ENCODE measurements at places on chromosomes 7 and 10.

DNA sequence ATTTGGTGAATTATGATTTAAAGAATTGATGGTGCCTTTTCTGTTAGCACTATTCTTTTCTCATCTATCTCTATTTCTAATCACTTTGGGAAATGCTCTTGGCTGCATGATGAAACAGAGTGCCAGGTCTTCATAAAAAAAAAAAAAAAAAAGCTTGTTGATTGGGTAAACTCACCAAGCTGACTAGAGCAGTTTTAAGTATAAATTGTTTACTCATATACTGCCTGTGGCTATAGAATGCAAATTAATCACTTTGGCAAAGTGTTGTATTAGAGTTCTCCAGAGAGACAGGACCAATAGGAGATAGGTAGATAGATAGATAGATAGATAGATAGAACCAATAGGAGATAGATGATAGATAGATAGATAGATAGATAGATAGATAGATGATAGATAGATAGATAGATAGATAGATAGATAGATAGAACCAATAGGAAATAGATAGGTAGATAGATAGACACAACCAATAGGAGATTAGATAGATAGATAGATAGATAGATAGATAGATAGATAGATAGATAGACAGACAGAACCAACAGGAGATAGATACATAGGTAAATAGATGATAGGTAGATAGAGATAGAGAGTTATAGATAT lies 20.1 kb upstream of the TBXAS1 start:
- no peak for DNase-seq

GRCh38 chr7:50676740-50677637 lies 105.7 kb downstream of the GRB10 start:
- DNase-seq, result no peak

- peak; percentile 76 for DNase-seq
These were observed 89.2 kb upstream of the PFKP start for GRCh38 chr10:2978111-2978510.

GRCh38 chr10:58023341-58024073 lies 244.2 kb downstream of the IPMK start:
- DNase-seq, result peak; percentile 10

DNA sequence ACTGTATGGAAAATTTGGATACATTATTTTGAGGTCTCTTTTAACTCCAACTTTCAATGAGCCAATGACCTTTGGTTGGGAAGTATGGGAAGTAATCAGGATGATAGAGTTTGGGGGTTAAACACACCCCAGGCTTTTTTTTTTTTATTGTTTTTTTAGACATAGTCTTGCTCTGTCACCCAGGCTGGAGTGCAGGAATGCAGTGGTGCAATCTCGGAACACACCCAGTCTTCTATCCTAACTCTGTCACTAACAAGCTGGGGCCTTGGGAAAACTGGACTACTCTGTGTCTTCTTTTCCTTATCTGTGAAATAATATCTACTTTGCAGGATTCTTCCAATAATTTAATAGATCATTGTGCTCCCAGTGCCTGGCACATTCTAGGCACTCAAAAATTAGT lies 37.6 kb upstream of the AGBL3 start:
- DNase-seq, result no peak

GRCh38 chr7:138032186-138032585 lies 30.3 kb upstream of the CREB3L2 start:
- no peak for DNase-seq

DNA sequence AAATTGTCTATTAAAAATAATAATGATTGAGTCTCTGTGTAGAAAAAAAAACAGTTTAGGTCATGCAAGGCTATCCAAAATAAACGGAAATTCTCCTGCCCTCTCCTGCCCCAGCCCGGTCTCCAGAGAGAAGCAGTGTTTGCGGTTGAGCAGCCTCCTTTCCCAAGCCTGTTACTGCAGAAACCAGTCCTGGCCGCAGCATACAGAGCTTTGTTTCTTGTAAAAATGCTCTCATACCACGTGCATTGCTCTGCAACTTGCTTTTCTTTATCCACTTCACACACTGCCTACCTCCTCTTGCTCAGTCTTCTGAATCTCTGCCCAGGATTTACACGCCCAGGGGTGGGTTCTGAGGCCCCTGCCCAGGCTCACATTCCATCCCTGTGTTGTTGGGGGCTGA lies 34.4 kb upstream of the CUL1 start:
- DNase-seq, result peak; percentile 52

- no peak for DNase-seq
These were observed 14.4 kb downstream of the PIP4K2A start for GRCh38 chr10:22699976-22700375.

DNA sequence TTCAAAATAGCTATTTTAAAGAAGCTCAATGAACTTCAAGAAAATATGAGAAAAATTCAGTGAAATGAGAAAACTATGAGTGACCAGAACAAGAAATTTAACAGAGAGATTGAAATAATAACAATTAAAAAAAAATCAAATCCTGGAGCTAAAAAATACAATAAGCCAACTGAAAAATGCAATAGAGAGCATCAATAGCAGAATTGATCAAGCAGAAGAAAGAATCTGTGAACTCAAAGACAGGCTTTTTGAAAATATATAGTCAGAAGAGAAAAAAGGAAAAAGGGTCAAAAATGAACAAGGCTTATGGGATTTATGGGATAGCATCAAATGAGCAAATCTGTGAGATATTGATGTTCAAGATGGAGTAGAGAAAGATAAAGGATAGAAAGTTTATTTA lies 133.0 kb downstream of the OTUD1 start:
- no peak for DNase-seq

DNA sequence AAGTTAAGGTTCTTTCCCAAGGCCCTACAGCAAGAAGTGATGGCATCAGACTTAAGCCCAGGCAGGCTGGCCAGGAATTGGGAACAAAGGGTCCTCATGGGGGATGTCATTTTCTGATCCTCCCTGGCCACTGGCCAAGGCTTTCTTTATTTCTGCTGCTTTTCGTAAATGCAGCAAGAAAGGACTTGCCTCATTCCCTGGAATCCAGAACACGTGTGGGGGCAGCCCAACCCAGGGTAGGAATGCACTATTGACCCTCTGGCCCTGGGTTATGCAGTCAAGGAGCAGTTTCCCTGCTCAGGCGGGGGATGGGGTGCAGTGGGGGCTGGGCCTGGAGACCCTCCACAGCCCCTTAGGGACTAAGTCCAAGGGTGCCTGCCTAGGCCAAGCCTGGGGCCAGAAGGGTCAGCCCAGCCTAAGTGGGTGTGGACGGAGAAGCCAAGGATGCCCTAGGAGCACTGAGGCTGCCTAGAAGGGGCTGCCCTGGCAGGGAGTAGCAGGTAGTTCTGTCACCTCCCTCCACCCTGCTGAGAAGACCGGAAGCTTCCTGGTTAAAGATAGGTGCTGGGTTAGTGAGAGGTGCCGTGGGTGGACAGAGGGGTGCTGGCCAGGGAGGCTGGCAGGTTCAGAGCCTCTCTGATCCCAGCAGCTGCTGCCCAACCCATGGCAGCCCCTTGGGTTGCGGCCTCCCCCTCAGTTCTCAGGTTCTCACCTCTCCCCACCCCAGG lies 179.2 kb downstream of the SH3PXD2A start:
- peak; percentile 69 for DNase-seq

DNA sequence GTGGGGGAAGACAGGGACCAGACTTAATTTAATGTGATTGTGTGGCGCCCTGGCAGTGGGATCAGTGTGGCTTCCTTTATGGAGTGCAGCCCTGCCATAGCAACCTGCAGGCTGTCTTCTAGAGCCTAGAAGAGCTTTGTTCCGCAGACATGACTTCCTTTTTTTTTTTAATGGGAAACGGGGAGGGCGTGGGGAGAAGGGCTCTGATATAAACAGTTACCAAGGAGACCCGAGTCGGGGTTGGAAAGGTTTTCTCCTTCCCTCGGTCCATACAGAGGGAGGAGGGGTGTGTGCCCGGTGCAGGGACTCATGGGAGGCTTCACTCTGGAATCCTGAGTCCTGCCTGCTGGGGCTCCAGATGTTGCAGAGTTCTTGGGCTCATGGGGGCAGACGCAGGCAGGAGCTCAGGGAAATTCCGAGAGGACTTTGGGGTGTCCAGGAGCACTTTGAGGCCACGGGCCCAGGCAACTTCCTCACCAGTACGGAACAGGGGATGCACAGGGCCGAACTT lies 26.9 kb downstream of the TMEM120A start:
- peak; percentile 94 for DNase-seq

GRCh38 chr7:17680026-17680425 lies 260.3 kb downstream of the SNX13 start:
- peak; percentile 69 for DNase-seq

GRCh38 chr7:157867685-157868305 lies 531.0 kb downstream of the DNAJB6 start:
- DNase-seq, result no peak

DNA sequence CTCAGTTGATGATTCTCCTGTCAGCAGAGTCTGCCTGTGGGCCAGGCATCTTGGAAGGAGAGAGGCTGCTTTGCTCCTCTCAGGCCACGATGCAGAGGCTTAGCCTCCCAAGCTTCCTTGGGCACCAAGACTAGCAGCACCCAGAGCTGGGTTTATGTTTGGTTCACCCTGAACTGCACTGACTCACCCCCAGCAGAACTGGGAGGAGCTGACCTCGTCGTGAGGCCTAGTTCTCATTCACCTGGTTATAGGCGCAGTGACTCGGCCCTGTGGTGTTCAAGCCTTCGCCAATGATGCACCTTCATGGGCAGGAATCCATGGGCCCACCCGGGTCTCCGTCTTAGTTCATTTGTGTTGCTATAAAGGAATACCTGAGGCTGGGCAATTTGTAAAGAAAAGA lies 122.0 kb upstream of the ZNF438 start:
- no peak for DNase-seq

- no peak for DNase-seq
These were observed 16.8 kb downstream of the SVOPL start for GRCh38 chr7:138684340-138684739.

DNA sequence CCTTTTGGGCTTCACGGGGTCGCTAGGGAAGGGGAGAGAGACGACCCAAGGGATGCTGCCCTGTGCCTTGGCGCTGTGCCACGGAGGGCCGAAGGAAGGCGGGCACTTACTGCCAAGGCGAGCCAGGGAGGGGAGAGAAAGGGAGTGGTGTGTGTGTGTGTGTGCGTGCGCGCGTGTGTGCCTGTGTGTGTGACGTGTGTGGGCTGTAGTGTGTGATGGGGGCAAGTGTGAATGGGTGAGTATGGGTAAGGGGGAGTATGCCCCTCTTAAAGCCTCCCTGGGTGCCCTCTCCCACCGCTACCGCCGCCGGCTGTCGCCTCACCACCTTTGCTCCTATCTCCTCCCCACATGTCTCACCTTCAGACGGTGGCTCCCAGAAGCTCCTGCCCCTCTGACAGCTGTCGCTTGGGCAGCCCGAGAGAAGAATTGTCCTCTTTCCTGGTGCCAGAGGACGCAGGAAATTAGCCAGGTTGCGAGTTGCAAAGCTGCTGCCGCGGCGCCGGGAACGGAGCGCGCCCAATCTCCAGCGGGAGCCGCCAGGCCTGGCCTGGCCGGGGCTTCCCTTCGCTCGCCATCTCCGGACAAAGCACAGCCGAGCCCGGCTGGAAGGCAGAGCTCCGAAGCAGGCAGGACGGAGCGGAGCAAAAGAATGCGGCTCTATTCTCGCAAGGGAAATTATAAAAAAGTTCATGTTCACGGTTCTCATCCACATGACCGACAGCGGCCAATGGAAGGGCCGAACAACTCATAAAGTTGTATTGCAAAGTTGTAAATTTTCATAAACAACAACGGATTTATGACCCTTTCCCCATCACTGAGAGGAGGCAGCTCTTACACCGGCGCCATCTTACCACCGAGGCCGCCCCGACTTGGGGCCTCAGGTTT lies at the start of gene HOXA3:
Gene HOXA3 (minus strand): TSS at position 653 of the 885 bp plus-strand sequence. CDS start 41,943 bp downstream, outside the sequence.
- peak; percentile 93 for DNase-seq

DNA sequence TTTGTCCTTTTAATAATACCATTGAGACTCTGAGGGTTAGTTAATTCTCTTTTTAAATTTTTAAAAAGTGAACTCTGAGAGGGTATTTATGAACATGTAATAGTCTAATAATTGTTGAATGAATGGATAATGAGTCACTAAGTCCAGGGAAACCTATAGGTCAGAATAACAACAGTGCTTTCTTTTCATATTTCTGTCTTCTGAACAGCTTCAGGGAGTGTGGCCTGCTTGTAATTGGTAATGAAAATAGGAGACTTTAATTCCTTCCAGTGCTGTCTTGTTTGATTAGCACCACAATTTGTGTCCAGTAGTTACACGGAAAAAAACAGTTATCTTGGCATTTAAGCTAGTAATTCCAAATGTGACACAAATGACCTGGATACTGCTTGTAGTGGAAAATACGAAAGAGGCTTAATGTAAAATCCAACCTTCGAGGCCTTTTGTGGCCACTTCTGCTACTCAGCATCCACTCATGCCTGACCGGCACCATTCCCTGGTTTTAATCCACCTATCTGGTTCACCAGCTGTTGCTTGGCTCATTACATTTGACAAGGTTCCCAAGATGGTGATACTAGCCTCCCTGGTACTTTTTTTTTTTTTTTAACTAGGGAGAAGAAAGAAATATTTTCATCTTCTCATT lies 149.3 kb upstream of the IMMP2L start:
- DNase-seq, result no peak

- DNase-seq, result no peak
These were observed 255.1 kb downstream of the XPNPEP1 start for GRCh38 chr10:109668154-109668665.

DNA sequence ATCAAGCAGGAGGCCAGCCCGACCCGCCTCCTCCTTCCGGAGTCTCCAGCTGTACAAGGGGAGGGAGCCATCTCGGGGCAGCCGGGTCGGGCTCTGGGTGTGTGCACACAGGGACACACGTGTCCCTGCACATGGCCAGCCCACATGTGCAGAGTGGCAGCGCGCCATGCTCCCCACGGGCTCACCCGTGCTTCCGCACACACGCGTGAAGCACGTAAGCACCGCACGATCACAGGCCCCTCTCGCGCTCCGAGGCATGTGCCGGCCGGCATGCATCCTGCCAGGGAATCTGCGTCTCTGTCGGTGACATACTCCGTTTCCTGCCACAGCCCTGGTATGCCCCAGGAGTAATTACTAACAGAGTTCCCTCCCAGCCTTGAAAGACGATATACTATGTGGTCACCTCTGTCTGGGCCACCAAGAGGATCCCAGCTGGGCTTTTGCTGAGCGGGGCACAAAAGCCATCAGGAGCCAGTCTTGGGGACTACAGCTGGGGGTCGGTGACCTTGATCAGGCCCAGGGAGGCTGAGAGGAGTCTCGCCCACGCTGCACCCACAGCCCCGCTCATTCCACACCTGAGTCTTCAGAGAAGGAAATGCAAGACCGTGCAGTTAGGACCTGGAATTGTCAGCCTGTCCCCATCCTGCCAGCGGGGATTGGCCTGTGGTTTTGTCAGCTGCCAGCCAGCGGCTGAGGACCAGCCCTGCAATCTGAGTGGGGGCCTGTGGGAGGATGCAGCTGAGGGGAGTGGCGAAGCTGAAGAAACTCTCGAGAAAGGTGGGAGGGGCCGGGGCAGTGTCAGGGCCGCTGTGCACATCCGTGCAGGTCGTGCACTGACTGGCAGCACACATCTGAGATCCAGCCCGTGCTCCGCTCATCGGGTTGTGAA lies 11.0 kb upstream of the LFNG start:
- no peak for DNase-seq

- DNase-seq, result no peak
These were observed 18.4 kb upstream of the SORCS3 start for GRCh38 chr10:104622598-104623209.

GRCh38 chr7:105796365-105796764 lies 80.0 kb downstream of the ATXN7L1 start:
- no peak for DNase-seq

All from umbilical cord (tissue), 2 donors.